ENCODE measurements at places on chromosomes 1 and 21. TPM values are rescaled to one million over a fixed set of nuclear protein-coding genes. Genes with fewer than 3 reads are reported as not detected.

DNA sequence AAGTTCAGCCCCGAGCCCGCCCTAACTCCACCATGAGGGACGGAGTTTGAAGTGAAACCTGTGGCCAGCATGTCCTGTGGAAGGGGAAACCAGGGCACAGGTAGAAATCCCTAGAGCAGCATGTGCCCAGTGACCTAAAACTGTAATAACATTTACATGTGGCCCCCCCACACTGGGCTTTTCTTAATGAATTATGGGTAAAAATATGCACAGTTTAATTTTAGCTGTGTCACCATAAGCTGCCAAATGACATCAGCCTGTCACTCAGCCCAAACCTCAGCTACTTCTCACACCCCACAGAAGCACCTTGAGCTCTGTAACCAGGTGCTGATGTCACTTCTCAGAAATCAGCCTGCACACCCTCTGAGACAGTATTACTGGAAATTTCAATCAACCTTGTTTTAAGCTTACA lies 50.0 kb upstream of the SLC19A1 start:
- DNase-seq, result peak; percentile 44

GRCh38 chr1:210797422-210797821 lies 336.5 kb downstream of the KCNH1 start:
- DNase-seq, result no peak

DNA sequence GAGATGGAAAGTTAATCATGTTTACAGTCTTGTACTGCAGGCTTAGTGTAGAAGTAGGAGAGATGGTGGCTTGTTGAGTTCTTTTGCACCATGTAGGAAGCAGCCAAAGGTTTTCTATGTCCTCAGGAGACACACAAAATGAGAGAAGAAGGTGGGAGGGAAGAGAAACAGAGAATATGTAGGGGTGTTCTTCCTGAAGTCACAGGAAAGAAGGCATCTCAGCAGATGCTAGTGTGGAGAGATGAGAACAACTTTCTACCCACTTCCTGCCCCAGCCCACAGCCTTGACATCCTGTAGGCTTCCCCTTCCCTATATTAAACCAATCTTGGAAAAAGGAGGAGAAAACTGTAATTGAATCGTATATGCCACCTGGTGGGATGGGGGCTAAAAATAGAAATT lies 217.0 kb downstream of the S1PR1 start:
- no peak for DNase-seq

- DNase-seq, result no peak
Measured at GRCh38 chr1:21184276-21184675, 7.6 kb upstream of the EIF4G3 start.

GRCh38 chr21:40732253-40733023 lies 114.5 kb downstream of the DSCAM start:
- no peak for DNase-seq

- DNase-seq, result no peak
Measured at GRCh38 chr1:78070210-78070609, 24.4 kb downstream of the GIPC2 start.

DNA sequence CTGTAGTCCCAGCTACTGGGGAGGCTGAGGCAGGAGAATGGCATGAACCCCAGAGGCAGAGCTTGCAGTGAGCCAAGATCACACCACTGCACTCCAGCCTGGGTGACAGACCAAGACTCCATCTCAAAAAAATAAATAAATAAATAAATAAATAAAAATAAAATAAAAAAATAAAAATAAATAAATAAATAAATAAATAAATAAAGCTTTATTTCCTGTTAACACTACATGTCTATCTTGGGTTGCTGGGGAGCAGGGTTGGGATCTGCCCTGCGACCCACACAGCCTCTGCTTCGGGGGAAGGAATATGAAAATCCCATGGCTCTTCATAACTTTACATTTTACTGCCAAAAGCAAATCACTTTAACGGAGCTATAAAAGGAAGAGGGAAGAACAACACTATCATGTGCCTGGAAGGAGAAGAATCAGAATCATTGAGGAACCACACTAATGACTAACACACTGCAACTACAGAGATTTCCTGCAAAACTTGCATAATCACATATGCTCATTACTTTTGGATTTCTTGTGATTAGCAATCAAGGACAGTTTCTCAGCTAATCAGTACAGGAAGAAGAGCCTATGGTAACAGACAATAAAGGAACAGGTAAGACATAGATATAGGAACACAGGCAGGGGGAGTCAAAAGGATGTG lies 72.8 kb upstream of the CD55 start:
- no peak for DNase-seq

- DNase-seq, result peak; percentile 76
Measured at GRCh38 chr1:200409203-200409760, 554 bp downstream of the ZNF281 start.

DNA sequence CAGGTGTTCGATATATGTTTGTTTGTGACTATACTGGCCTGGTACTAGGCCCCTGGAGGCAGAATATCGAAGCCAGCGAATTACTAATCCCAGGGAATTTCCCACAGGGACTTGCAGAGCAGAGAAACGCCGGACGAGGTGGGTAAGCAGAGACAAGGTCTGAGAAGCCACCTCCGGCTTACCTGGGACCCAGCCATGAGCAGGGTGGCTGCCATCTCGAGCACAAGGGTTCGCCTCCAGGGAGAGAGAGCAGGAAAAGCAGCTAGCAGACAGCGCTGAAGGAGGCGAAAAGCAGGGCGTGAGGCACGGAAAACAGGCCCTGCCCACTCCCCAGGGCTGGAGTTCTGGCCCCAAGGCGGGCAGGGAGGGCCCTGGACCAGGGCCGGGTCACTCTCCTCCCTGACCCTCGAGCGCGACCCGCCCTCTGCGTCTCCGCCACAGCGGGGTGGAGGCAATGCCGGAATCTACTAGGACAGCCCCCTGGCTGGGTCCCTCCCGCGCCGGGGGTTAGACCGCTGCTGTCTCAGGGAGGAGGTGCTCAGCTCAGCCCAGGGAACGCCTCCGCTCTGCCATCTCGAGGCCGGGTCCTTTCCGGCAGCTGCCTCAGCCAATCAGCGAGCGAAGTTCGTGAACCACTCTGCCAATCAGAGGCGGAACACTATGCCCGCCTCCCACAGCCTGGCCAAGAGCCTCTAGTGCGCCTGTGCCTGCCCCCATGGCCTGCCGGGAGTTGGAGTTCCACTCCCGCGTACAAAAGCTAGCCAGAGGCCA lies 1.7 kb downstream of the ZNF436 start:
- peak; percentile 99 for DNase-seq

- no peak for DNase-seq
Measured at GRCh38 chr1:110133436-110133835, 16.9 kb upstream of the SLC6A17 start.

GRCh38 chr1:183233113-183233512 lies 47.0 kb downstream of the LAMC2 start:
- DNase-seq, result no peak

DNA sequence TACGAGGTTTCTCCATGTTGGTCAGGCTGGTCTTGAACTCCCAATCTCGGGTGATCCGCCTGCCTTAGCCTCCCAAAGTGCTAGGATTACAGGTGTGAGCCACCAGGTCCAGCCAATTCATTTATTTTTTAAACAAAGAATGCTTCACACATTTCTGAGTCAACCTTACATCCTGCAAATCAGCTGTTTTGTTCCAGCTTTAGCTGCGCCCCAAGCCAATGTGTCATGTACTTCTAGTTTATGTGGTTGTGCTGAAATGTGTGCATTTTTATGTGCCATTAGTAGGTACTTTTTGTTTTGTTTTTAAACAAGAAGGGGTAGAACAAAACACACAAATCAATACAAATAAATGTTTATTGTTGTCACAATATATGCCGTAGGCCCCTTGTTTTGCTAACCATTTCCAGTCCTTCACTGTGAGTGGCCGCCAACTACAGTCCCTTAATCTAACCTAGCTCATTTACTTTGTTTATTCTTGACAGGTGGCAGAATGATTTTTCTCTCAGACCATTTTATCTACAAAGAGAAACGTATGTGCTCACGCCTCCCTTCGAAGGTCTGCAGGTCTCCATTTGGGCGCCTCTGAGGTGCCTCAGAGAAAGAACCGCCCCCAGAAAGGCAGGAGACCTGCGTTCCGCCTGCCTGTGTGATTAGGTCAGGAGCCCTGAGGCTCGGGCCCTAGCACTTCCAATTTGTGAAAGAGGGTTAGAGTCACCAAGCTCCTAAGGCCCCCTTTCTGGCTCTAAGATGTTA lies 2.8 kb upstream of the CASQ2 start:
- no peak for DNase-seq

DNA sequence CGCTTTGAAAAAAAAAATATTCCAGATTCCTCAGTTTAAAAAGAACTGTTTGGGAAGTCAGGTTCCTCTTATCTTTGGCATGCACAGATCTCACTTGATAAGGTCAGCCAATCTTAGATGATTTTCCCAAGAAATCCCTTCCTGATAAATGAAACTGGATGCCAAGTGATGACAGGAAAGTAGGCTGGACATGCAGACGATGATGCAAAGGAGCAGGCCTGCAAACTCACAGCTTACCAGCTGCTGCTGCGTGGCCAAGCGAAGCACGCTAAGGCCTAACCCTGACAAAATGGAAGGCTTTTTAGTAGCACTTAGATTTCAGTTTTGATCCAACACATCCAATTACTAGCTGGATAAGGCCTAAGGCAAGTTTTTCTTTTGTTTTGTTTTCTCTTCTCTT lies 10.1 kb downstream of the TADA1 start:
- no peak for DNase-seq

GRCh38 chr1:55062801-55063576 lies 23.6 kb downstream of the PCSK9 start:
- peak; percentile 60 for DNase-seq

- DNase-seq, result peak; percentile 83
Measured at GRCh38 chr1:53110370-53111072, 31.9 kb downstream of the SLC1A7 start.

- DNase-seq, result no peak
Measured at GRCh38 chr21:16404776-16405175, 675.0 kb downstream of the USP25 start.

DNA sequence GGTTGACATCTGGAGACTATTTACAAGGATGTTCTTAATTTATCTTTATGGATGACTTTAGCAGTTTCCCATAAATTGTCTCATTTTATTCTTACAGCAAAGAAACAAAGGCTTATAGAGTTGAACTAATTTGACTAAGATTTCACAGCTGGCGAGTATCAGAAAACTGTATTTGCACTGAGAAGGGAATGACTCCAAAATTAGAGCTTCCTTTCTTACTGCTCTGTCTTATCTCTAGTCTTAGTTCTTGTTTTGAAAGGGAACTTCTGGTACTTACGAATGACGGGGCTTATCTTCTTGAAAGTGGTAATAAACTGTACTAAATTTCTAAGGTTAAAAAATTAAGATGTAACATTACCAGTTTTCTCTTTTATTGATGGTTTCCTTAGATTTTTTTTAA lies 13.6 kb downstream of the CNST start:
- no peak for DNase-seq

DNA sequence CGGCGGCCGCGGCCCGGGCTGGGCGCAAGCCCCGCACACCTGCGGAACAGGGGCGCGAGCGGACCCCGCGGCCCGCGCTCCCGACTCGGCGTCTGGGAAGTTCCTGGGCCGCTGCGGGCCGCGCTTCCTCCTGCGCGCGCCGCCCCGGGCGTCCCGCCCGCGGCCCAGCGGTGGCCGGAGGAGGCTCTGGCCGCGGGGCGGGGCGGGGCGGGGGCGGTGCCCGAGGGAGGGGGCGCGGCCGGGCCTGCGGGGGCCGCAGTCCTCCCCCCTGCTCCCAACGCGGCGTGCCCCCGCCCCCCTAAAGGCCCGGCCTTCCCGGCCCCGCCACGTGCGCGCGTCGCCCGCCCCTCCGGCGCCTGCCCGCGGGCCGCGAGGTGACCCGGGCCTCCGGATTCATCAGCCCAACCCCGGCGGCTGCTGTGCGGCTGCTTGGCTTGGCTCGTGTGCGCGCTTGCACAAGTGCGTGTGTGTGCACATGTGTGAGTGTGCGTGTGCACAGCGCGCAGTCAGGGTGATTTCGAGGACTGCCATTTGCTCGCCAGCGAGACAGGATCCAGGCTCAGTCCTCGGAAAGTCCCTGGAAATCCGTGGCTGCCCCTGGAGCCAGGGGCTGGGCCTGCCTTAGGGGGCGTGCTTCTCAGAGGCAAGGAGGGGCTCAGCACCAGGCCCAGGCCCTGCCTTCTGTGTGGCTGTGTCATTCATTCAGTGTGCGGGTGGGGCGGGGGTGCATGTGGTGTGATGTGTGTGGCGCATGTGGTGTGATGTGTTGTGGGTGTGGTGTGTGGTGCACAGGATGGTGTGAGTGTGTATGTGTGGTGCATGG lies at the start of gene C2CD2:
C2CD2 (minus strand) TSS at position 188 of the 823 bp plus-strand sequence. CDS start 370 bp downstream, outside the sequence.
- DNase-seq, result peak; percentile 89

- DNase-seq, result no peak
Measured at GRCh38 chr1:203593723-203594122, 32.9 kb upstream of the ATP2B4 start.

DNA sequence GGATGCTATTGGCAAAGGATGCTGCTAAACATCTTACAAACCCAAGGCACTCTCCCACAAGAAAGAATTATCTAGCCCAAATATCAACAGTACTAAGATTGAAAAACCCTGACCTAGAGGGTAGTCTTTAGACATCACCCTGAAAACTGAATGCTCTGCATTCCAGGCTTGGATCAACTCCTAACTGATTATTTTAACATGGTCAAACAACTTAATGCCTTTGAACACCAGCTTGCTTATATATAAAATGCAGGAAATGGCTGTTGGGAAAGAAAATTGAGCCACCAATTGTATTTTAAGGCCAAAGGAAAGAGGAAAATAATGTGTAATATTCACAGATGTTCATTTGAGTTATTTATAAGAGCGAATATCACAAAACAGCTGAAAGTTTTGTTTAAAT lies 72.2 kb upstream of the C1orf87 start:
- no peak for DNase-seq

- peak; percentile 97 for DNase-seq
Measured at GRCh38 chr21:15729674-15730483, at the start of gene USP25. Gene USP25 (plus strand): TSS chr21:15729982. CDS start chr21:15730394, 412 bp downstream.

GRCh38 chr1:221874285-221875003 lies 132.6 kb upstream of the DUSP10 start:
- no peak for DNase-seq

DNA sequence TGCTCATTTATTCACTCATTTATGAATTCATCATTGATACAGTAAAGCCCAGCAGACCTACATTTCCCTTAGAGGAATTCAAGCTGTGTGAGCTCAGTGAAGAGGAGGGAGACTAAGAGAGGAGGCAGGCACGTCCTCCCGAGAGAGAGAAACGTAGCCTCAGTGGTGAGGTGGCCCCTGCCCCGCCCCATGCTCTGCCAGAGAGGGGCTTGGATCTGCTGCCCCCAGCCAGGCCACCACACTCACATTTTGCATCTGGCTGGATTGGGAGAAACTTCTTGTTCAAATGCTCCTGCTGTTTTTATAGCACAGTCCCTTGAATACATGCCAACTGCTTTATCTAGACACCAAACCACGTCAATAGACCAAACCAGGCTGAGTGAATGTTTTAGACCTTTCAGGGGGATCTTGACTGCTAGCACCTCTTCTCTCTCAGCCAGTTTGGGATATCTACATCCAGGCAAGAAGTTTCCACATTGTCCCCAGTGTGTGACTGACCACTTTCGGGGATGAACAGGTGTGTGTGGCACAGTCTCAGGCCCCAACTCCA lies 67.7 kb upstream of the AJAP1 start:
- DNase-seq, result no peak

The VANGL1 gene
- 10.4 TPM for total RNA-seq

The OR2T35 gene
- not detected for total RNA-seq

The TCHHL1 gene
- total RNA-seq, result not detected

The LIPI gene
- total RNA-seq, result not detected

The BACH1 gene
- total RNA-seq, result 125 TPM

The FCRL6 gene
- total RNA-seq, result 3.2 TPM

The C4BPA gene
- 175 TPM for total RNA-seq

The HES2 gene
- total RNA-seq, result 5.7 TPM

The CFAP74 gene
- total RNA-seq, result 0.35 TPM

The NBPF4 gene
- not detected for total RNA-seq

The FCAMR gene
- total RNA-seq, result not detected

The SELL gene
- 12.1 TPM for total RNA-seq

The MYBPH gene
- not detected for total RNA-seq

The RXFP4 gene
- not detected for total RNA-seq
